ENCODE measurements at places on chromosomes 16 and 17.
A peak's percentile ranks its signal among the peaks of the same experiment; 100 is the strongest.

DNA sequence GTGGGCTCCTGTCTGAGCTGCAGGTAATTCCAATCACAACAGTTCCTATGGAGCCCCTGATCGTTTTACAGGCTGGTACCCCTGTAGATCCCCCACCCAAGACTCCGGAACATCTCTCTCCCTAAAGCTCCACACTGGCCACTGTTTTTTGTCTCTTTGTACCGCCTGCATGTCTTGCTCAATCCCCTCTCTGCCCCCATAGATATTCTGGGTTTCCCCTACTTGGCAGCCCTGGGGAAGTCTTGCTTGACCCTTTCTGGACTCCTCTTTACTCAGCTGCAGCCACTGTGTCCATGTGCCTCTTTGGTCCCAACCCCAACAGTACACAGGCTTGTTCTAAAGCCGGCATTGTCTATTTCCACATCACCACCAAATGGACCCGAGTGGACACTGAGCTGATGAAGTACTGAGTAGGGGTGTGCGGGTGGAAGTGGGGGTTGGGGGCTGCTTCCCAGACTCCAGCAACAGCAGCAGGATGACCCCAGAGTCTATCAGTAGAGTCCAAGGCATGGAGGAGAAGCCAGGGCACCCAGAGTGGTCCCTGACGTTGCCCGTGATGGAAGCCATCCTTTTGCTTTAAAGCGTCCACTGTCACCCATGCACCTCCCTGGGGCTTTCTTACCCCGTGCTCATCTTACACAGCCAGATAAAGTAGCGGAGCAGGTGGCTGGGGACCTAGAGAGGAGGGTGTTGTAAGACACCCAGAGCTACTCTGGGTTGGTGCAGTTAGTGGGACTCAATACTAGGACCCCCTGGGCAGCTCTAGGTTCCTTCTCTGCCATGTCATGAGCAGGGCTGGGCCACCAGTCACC is 6.4 kb downstream of the CD300LB start:
- DNase-seq, result no peak

GRCh38 chr16:78745108-78746019 is 645.9 kb downstream of the WWOX start:
- no peak for DNase-seq

DNA sequence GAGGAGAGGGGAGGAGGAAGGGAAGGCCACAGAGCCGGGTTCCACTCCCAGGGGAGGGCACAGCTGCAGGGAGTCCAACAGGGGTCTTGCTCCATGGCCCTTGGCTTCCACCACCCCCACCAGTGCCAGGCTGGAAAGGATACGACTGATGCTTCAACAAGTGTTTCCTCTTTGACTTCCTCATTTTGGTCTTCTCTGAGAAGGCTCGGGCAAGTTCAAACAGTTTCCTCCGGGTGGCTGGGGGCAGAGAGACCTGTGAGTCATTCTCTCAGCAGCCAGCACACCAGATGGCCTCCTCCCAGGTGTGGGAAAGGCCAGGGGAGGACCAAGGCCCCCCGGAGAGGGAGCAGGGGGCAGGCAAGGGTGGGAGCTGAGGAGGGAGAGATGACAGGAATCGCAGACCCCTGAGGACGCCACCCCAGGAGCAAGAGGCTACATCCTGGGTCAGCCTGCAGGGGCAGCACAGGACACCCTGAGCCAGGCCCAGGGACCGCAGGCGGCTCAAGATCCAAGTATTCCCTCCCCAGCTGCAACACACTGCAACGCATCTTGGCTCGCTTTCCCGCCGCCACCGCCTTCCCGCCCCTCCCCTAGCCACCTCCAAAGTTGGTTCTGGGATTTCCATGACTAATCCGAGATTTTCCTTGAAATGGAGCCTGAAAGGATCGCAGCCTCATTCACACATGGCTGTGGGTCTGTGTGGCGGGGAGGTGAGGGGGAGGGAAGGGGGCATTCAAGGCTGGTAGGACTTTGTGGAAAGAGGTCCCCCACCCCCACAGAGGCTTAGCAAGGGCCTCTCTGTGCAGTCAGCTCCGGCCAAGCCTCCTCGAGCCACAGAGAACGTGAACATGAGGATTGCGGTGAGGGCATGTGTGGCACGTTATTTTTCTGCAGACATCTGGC is 18.4 kb upstream of the MRPS23 start:
- no peak for DNase-seq

DNA sequence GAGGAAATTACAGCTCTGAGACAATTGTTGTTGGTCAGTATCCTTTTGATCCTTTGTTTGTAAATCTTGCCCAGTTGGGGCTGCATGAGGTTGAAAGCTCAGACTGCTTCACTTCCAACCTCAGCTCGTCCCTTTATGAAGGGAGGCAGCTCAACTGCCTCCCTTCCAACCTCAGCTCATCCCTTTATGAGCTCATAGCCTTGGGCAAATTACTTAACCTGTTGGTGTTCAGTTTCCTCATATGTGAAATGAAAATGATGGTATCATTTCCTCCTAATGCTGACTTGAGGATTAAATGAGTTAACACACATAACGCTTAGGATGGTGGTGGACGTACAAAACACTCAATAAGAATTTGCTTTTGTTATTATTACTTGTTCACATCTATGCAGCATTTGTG is 265.1 kb downstream of the CDH13 start:
- no peak for DNase-seq

GRCh38 chr17:41402161-41402560 is 4.8 kb upstream of the KRT31 start:
- DNase-seq, result no peak

- DNase-seq, result no peak
These were observed 51.5 kb downstream of the B9D1 start for GRCh38 chr17:19311016-19311415.

DNA sequence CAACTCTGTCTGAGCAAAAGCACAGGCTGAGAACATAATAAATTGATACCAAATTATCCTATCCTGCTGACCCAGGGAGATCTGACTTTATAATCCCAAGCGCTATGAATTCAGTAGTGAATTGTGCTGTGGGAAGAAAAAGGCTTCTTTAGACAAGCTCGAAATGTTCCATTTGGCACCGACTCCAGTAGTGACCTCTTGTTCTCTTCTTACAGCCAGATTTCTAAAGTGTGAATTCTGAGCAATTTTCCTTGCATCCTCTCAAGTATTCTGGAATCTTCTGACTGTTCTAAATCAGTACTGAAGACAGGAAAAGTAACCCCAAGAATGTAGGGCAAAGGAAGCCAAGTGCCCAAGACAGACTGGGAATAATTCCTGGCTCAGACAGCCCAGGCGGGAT is 58.2 kb downstream of the CDYL2 start:
- DNase-seq, result no peak

- no peak for DNase-seq
These were observed 18.6 kb upstream of the POLR3E start for GRCh38 chr16:22278441-22279230.

DNA sequence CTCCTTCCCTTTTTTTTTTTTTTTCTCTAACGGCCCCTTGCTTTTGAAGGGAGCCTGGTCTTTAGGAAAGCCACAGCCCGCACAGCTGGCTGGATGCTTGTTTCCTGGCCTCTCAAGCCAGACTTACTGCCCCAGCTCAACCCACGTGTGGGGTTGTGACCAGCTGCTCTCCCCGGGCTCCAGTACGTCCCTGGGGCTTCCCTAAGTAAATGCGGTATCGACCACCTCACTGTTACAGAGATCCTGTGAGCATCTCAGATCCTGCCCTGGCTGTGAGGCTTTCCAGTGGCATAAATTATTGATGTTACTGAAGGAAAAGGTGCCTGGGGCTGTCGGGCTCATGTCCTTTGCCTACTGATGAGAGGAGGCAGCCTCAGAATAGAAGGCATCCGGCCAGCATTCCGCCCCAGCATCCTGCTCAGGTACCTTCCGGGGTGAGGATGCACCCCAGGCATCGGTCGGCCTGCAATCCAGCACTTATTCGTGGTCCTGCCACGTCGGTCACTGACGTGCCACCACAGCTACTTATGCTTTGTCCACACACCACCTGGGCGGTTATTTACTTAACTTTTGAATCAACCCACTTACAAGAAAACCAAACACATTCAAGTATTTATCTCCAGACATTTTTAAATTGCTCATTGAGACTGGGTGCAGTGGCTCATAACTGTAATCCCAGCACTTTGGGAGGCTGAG is 9.6 kb downstream of the GPRC5B start:
- DNase-seq, result no peak

DNA sequence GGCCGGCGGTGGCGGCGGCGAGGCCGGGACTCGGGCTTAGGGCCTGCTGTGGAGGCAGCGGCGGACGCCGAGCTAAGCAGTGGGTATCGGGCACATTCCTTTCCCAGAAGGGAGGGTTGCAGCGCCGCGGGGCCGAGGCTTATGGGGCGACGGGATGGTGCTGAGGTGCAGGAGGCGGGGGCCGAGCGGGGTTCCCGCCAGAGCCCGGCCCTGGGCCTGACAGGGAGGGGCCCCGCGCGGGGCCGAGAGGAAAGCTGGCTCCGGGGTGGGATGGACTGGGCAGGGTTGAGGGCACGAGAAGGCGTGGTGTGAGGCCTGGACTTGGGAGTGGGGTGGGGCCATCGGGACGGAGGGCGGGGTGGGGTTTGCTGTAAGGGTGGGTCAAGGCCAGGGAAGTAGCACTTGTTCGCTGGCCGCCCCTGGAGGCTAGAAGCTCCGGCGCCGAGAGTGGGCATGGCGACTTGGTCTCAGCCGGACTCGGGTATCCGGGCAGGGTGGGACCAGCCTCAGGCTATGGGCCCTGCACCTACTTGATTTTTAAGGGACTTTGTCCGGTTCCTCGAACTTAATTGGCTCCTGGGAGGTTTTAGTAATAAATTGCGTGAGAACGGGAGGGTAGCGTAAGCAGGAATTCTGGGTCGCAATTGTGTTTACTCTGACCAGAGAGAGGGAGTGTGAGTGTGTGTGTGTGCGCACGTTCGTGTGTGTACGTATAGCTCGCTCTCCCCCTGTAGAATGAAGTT is 396 bp downstream of the NFE2L1 start:
- no peak for DNase-seq

GRCh38 chr17:3512505-3513171 is 36.8 kb downstream of the ASPA start:
- DNase-seq, result no peak

DNA sequence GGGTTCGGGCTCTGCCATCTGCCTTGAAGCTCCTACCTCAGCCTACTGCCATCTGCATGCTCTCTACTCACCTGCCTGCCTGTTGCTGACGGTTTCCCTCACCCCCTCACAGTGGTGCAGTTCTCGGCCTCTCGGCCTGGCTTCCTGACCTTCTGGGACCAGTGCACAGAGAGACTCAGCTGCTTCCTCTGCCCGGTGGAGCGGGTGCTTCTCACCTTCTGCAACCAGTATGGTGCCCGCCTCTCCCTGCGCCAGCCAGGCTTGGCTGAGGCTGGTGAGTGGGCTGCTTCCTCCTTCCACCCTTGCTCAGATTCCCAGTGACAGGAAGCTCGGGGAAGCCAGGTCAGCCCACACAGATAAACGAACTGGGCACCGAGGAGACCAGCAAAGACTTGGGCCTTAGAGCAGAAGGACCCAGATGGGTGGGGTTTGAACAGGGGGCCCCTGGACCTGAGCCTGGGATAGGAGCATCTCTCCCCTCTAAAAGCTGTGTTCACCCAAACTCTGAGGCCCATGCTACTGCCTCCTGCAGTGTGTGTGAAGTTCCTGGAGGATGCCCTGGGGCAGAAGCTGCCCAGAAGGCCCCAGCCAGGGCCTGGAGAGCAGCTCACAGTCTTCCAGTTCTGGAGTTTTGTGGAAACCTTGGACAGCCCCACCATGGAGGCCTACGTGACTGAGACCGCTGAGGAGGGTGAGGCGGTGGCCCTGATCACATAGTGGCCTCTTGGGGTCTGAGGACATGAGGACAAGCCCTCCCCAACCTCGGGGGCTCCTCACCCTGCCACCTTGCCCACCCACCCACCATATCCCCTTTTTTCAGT is 16.4 kb downstream of the RIPOR1 start:
- DNase-seq, result no peak

DNA sequence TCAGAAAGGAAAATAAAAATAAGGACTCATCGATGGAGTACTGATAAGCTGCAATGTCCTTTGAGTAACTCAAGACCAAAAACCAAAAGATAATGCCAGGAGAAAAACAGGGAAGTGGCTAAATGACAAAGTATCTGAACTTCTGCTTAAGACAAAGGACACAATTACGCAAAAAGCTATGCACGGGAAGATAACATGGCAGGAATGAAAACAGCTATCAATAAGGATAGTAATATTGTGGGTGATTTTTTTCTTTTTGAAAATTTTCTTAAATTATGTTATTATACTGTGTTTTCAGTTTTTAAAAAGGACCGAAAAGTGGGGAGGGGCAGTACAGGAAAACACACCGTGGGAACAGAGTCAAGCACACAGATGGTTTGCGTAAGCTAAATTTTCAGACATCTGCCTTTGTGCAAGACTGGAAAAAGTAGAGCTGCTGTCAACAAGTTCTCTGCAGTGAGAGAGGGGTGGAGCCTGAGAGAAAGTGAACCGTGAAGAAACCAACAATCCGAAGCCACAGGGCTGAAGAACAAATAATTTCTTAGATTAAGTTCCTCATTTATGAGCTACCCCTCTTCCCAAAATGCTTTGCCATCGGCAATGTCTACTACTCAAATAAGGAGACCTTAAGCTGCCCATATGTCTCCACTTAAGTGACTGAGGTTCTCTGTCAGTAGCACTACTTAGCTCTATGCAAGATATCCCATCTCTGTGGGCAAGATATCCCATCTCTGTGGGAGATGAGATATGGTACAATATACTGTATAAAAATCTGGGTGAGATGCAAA is 99.9 kb upstream of the CORO6 start:
- no peak for DNase-seq

DNA sequence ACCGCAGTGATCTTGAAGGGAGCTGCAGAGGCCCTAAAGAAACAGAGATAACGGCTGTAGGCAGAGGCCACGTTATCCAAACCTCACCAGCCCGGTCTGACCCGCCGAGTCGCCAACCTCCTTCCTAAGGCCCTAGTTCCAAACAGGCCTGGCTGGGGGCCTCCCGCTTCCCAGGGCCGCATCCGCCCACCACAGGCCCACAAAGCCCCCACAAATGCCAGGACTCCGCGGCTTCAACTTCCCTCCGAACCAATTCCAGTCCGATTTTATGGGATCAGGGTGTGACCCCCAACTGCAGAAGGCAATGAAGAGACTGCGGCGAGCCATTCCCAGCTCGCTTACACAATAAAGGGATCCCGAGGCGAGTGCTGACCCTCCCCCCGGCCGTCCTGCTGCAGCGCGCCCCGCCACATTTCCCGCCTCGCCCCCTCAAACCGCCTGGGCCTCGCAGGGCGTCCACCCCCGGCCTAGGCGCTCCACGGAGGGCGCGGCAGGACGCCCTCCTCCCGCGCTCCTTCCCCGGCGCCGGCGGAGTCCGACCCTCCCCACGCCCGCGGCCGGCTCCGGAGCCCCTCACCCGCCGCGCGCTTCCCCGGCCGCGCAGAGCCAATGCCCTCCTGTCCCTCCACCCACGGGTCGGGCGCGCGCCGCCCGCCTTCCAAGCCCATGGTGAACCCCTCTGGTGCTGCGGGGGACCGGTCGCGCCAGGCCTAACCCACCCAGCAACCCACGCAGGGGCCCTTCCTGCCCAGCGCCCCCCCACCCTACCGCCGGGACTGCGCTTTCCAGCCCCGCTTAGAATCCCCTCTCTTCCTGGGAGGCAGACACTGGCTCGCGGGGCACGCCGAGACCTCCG is 926 bp downstream of the MYH10 start:
- DNase-seq, result peak; percentile 53

- DNase-seq, result no peak
These were observed 174.0 kb upstream of the WSCD1 start for GRCh38 chr17:5896215-5896614.

Data from mesothelial cell of epicardium (in vitro differentiated cells).